ENCODE measurements at places on chromosomes 5 and 9.

GRCh38 chr9:22813529-22813928 lies 366.9 kb downstream of the DMRTA1 start:
- DNase-seq, result no peak

- DNase-seq, result no peak
Measured at GRCh38 chr5:142168365-142168764, 59.8 kb downstream of the NDFIP1 start.

- DNase-seq, result no peak
Measured at GRCh38 chr5:32339198-32339597, 26.5 kb upstream of the MTMR12 start.

GRCh38 chr9:111282845-111283244 lies 47.2 kb downstream of the OR2K2 start:
- DNase-seq, result no peak

DNA sequence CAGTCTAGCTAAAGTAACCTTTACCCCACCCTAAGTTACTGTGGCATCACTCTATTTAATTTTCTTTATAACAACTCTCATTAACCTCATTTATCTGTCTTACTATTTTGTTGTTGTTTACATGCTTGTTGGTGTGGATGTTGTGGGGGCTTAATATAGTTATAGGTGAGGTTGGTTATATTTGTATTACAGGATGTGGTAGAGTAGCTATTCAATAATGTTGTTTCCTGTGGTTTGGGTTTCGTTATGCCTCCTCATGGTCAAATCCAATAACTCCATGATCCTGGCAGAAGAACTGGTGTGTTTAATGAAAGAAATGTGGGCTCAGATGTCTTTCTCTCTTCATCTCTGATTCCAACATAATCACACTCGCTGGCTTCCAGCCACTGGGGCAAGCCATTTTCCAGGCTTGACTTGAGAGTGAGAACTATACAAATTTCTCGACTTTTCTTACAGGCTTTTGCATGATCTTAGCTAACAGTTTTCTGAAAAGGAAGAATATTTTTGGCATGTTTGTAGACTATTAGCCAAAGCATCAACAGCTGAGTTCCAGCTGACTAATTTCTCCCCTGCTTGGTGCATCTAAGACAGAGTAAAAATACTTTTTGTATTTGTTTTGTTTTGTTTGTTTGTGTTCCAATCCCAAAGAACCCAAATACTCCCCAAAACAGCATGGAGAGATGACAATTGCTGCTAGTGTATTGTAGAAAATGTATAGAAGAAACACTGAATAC lies 303.7 kb upstream of the PAPPA start:
- no peak for DNase-seq

- DNase-seq, result no peak
Measured at GRCh38 chr5:90184764-90185163, 224.8 kb downstream of the CETN3 start.

DNA sequence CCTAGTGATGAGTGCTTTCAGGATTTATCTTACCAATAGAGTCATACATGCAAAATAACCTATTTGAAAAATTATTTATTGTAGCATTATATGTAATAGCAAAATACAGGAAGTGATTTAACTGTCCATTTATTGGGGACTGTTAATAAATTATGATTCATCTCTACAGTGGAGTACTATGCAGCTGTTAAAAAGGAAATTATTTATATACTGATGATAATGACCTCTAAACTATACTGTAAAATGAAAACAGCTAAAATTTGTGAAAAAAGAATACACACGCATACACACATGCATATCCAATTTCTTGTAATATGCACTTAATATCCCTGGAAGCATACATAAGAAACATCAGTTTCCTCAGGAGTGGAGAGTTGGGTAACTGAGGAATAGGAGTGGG lies 58.0 kb upstream of the PALM2AKAP2 start:
- DNase-seq, result no peak

GRCh38 chr5:102375272-102375671 lies 79.2 kb upstream of the SLCO4C1 start:
- DNase-seq, result no peak

DNA sequence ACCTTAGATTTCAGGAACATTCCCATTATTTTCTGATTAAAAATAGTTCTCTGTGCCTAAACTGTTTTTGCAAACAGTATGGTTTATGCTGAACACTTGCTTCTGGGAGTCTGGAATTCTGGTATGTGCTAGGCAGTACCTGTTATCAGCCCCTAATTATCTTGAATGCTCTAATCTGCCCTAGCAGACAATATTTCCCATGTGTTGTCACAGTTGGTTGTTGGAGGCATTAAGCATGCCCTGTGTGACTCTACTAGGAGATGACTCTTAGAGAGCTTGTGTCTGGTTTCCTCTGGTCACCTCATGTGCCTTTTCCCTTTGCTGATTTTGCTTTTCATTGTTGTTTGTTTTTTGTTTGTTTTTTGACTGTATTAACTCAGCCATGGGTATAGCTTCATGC lies 36.6 kb downstream of the UHRF2 start:
- no peak for DNase-seq

GRCh38 chr9:5947912-5948311 lies 57.2 kb downstream of the MLANA start:
- no peak for DNase-seq

DNA sequence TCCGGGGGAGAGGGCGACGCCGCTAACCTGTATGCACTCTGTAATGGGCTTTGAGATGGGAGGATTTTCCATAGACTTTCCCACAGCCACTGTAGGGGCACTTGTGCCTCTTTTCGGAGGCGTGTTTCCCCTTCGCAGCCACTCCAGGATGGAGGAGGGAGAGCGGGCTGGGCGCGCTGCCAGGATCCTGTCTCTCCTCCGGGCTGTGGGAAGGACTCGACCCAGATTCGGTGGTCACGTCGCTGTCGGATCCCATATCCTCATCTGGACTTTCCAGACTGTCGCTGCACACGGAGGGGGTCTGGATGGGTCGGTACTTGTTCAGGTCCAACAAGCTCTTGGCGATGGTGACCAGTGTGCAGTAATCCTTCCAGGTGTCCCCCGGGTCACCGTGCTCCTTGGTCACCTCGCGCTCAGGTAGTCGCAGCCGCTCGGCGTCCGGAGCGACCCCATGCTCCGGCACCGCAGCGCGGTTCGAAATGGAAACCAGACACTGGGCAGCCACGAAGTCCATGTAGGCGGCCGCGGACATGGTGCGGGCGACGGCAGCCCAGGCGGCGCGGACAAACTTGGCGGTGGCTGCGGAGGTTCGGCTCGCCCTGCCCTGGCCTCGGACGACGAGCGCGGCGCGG lies 1.5 kb downstream of the KLF9 start:
- DNase-seq, result peak; percentile 97

GRCh38 chr5:69468631-69469030 lies 24.0 kb upstream of the OCLN start:
- no peak for DNase-seq

GRCh38 chr5:168706655-168707069 lies 127.5 kb upstream of the PANK3 start:
- no peak for DNase-seq

GRCh38 chr5:83322273-83322924 lies 149.1 kb upstream of the VCAN start:
- no peak for DNase-seq

- DNase-seq, result no peak
Measured at GRCh38 chr9:120845255-120845654, 2.5 kb upstream of the PSMD5 start.

DNA sequence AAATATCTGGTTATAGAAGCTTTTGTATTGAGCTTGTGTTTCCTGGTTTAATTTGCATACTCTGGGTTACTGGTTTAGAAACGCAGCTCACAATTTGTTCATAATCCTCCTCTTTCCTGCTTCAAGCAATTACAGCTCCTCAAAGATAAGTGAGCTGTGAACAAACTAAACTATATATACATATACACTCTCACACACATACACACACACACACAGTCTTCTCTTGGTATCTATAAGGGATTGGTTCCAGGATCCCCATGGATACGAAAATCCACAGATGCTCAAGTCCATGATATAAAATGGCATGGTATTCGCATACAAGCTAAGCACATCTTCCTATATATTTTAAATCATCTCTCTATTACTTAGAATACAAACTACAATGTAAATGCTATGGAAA lies 510.9 kb upstream of the CDH18 start:
- DNase-seq, result no peak

DNA sequence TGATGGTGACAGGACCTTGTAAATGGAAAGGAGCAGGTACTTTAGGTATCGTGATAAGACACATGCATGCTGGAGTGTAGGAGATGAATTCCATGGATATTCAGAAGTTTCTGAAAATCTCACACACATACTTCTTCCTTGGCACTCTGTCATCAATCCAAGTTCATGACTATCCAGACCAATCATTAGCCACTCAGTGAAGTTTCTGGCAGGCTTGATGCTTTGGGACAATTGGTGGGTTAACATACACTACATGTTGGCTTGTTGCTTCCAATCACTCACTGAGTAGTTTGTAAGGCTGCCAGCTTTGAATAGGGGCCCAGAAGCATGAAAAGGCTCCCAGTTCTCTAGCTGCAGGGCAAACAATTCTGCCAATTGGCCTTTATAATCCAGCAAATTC lies 147.6 kb downstream of the CEMIP2 start:
- DNase-seq, result no peak

GRCh38 chr5:119079318-119079921 lies 8.5 kb downstream of the DMXL1 start:
- no peak for DNase-seq

GRCh38 chr5:66828548-66829357 lies 232.6 kb downstream of the MAST4 start:
- DNase-seq, result peak; percentile 80

DNA sequence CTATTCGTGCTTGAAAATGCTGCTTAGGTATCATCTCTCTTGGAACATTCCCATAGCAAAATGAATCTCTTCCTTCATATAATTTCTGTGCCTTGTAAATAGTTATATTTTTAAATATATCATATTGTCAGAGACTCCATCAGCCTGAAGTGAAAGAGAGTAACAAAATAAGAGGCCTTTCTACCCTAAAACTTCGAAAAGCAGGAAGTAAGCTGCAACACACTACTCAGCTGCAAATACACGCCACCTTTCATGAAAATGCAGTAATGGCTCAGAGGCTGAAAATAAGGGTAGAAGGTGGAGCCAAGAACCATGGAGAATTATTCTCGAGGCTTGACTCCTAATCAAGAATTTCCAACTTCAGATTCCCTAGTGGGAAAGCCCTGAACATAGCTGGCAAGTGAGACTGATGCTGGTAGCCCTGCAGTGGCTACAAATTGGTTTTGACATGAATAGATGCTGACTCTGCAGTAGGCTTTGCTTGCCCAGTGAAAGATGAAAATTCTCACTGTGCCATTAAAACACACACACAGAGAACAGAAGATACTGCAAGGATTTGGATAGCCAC lies 30.2 kb upstream of the PTGER4 start:
- DNase-seq, result no peak

GRCh38 chr9:35229066-35229778 lies 67.4 kb downstream of the UNC13B start:
- no peak for DNase-seq

- DNase-seq, result no peak
Measured at GRCh38 chr5:38551030-38552017, 5.1 kb downstream of the LIFR start.

- DNase-seq, result no peak
Measured at GRCh38 chr5:143836161-143836725, 24.3 kb downstream of the HMHB1 start.

DNA sequence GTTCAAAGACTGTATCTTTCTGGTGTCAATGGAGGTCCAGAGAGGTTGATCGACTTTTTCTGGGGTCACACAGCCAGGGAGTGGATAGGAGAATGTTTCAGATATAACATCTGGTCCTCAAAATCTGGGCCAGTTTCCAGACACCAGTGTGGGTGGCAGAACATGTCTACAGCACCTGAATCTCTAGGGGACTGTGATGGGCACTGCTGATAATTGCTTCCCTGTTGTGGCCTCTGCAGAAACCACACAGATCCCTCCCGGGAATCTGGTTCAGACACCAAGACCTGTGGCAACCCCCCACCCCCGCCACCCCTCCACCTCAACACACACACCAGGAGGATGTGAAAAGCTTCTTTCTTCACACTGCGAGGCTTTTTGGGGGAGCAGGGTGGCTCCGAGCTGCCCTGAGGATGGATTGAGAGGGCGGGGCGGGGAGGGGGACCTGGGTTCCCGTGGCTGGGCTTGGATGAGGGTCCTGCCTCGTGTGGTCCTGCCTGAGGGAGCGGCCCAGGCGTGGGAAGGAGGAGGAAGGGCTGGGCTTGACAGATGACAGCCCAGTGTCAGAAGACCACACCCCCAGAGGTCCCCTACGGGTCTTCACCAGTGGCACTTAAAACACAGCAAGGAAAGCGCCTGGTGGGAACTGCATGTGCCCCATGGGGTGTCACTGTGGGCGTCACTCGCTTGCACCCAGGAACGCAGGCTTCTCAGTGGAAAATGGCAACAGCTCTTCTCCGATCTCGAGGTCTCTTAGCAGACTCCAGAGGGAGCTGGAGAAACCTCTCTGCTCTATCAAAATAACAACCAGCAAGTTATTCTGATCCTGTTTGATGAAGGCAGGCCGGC lies 55.2 kb downstream of the TRIP13 start:
- DNase-seq, result no peak

GRCh38 chr5:159021901-159022556 lies 77.7 kb downstream of the EBF1 start:
- peak; percentile 75 for DNase-seq

GRCh38 chr9:84027201-84027600 lies 46.6 kb downstream of the RMI1 start:
- no peak for DNase-seq

DNA sequence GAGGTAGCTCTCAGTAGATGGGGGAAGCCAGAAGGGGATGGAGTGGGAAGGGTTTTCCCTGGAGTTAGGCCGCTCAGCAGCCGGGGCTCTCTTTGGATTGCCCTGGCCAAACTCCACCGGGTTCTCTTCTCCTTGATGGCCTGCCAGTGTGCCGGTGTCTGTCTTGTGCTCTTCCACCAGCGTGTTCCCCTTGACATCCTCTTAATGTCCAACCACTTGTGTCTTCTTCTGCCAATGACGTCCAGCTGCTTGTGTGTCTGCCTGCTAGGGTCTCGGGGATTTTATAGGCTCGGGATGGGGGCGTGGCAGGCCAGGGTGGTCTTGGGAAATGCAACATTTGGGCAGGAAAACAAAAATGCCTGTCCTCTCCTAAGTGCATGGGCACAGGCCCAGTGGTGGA lies 313.1 kb upstream of the PUM3 start:
- DNase-seq, result no peak

DNA sequence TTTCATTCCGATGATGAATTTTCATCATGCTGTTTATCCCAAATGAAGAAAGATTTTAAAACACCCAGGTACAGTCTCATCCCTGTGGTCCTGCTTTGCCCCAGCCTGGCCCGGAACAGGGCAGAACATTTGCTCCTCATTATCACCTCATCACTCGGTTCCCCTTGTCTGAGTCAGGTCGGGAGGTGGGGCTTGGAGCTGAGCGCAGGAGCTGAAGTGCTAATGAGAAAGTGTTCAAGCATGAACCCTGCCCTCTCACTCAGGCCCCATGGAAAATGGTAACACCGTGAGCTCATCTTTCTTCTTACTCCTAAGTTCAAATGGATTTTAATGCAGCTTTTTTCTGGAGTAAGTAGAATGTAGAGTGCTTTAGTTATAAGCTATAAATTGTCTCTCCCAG lies 466.2 kb downstream of the KDM4C start:
- DNase-seq, result no peak

- peak; percentile 32 for DNase-seq
Measured at GRCh38 chr9:95129476-95130291, 187.8 kb downstream of the FANCC start.

All from sigmoid colon (tissue), 7 donors.